Stimulated activated CD8-positive, alpha-beta memory T cell treated with anti-CD3 and anti-CD28 coated beads, Interleukin-4, amount 100 ng/mL, for 4 hours (primary cell): ENCODE measurements at places on chromosomes 4 and X.

- DNase-seq = no peak
These were observed 2.0 kb downstream of the GPC3 start for GRCh38 chrX:133983256-133983973.

GRCh38 chr4:13328591-13328990 lies 155.5 kb downstream of the RAB28 start:
- no peak for DNase-seq

DNA sequence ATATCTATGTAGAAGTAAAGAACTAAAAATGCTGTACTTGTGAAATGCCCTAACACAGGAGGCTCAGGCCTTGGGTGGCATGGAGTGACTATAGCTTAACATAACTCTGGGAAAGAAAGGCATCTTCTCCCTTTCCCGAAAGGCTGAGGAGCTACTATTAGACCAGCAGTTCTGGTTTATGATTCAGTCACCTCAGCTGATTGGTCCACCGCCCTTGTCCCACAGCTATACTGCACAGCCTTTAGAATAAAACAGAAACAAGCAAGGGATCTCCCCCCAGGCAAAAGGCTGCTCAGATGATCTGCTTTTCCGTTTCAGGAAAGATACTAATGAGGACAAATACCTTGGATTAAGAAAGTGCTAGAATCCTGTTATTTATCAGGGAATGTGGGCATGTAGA lies 171.3 kb downstream of the SNCA start:
- DNase-seq = no peak

GRCh38 chr4:46586566-46586965 lies 196.6 kb upstream of the GABRA2 start:
- no peak for DNase-seq

GRCh38 chr4:103156106-103156505 lies 42.0 kb downstream of the CENPE start:
- DNase-seq = no peak

GRCh38 chr4:183602557-183603027 lies 56.4 kb downstream of the RWDD4 start:
- DNase-seq = no peak

- DNase-seq = no peak
These were observed 14.8 kb downstream of the PJA1 start for GRCh38 chrX:69150281-69150960.

DNA sequence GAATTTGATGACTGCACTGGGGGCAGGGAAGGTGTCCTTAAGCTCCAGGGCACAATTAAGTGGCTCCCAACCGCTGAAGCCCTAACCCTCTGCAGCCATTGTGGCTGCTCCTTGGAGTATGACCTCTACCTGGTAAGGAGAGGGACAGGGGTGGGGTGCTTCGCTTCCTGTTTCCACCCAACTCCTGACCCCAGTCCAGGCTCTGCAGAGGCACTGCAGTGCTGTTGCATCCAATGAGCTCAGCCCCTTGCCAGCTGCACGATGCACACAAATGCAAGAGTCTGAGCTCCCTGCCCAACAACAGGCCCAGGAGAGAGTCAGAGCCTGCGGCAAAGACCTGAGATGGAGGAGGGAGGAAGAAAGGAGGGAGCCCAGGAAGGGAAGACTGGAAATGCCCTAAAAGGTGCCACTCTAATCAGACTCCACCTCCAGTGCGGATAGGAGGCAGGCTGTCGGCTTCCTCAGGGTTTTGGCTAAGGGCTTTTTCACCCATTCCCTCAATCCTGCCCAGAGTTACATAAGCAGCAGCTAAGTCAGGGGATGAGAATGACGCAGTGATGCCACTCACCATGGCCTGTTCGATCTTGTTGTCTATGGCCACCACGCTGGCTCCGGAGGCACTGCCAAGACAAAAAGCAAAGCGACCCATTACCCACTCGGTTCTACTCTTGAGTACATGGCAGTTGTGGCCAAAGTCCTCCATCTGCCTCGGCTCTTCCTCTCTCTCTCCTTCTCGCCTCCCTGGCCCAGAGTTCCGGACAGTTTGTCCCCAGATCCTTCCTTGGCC lies 60.1 kb downstream of the TSC22D3 start:
- no peak for DNase-seq

- no peak for DNase-seq
These were observed 456.4 kb downstream of the DACH2 start for GRCh38 chrX:86604607-86605006.

DNA sequence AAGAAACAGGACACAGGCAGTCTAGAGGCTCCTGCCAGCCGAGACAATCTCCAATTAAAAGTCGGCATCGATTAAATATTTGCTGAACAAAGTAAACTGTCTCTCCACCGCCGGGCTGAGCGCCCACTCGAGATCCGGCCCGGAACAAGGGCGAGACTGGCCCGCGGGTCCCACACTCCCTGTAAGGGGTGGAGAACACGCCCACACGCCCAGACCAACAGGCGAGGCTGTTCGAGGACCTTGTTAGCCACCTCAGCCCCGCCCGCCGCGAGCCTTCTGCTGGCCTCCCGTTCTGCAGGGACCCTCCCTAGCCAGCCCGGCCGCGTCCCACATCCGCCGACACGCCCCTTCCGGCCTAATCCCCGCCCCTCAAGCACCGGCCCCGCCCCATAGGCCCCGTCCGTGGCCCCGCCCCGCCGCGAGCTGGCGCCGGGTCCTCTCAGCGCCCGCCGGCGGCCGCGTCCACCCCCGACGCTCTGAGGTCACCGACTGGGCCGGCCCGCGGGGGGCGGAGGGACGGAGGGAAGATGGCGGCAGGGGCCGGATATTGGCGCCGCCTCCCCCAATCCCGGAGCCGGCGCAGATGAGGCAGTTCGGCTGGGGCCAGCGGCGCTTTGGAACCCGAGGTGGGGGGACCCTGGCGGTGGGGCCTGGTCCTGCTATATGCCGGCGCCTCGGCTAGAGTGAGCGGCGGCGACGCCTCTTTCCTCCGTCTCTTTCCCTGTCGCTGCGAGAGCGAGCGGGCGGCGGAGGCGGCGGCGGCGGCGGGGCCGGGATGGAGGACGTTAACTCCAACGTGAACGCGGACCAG lies at the start of gene SLAIN2:
Gene SLAIN2, plus strand, starts transcription at position 565 of the 811 bp plus-strand sequence. Its CDS starts 211 bp downstream, at position 776.
- peak; percentile 98 for DNase-seq

DNA sequence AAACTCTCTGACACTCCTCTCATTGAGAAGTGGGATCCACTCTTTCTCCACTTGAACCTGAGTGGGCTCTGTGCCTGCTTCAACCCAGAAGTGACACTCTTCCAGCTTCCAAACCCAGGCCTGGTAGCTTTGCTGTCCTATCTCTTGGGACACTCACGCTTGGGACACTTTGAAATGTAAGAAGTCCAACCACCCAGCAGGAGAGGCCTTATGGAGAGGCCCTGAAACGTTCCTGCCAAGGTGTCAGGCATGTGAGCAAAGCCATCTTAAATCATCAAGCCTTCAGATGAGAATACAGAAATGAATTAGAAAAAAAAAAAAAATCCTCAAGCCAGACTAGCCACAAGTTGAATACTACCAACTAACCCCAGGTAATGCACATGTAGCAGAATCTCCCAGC lies 30.2 kb downstream of the RBM47 start:
- DNase-seq = no peak

GRCh38 chr4:139018501-139018900 lies 2.9 kb downstream of the NOCT start:
- DNase-seq = no peak

GRCh38 chrX:21735038-21735767 lies 22.7 kb downstream of the SMPX start:
- DNase-seq = no peak

GRCh38 chrX:119237562-119237942 lies 1.5 kb downstream of the PGRMC1 start:
- no peak for DNase-seq

GRCh38 chrX:136755411-136755810 lies 25.3 kb downstream of the ARHGEF6 start:
- DNase-seq = no peak

DNA sequence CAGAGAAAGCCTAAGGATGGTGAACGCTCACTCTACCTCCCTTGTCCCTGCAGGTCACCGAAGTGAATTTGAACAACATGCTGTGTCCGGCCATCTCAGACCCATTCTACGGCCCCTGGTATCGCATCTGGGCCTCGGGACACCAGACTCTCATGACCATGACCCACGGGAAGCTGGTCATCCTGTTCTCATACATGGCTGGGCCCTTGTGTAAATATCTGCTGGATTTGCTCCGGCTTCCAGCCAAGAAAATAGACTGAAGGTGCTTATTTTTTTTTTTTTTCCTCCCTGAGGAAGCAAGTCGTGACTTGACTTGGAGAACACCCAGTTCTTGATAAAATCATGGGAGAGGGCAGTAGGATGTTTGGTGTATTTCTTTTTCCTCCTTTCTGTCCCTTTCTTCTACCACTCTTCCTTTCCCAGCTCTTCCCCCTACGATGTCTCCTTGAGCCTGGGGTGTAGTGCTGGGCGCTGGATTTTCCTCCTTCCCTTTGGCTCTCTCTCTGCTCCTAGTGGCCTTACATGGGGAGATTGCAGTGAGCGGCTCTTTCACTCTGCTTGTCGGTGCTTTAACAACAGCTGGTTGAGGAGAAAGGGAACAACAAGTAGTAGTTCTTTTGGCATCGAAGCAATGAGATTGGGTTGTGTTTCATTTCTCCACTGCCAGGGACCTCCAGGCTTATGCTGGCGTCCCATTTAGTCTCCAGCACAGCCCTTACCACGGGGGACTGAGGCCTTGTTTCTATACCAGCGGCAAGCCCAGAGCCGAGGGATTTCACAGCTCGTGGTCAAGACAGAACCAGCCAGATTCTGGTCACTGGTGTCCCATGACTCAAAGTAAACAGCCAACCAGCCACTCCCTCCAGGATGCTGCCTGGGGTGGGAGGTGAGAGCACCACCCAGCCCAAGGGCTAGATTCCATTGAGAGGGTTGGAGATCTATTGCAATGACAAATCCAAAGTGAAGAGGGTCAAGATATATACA lies 144.4 kb downstream of the AMMECR1 start:
- DNase-seq = no peak

- DNase-seq = no peak
These were observed 87.0 kb upstream of the TRPC3 start for GRCh38 chr4:122038896-122039295.

DNA sequence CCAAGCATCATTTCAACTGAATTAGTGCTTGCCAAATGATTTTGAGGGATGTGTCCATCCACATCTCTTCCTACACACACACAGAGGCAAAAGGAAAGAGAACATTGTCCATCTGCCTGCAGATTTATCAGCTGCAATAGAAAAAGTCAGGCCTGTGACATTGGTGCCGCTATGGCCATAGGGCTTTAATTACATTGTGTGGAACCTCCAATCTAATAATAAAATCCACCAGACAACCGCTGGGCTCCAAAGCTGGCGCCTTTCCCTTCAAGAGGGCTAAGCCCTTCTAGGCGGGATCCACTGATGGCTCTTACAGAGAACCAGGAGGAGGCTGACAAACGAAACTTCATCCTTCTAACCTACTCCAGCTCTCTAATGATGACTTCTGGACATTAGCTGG lies 60.6 kb downstream of the PHOX2B start:
- no peak for DNase-seq

DNA sequence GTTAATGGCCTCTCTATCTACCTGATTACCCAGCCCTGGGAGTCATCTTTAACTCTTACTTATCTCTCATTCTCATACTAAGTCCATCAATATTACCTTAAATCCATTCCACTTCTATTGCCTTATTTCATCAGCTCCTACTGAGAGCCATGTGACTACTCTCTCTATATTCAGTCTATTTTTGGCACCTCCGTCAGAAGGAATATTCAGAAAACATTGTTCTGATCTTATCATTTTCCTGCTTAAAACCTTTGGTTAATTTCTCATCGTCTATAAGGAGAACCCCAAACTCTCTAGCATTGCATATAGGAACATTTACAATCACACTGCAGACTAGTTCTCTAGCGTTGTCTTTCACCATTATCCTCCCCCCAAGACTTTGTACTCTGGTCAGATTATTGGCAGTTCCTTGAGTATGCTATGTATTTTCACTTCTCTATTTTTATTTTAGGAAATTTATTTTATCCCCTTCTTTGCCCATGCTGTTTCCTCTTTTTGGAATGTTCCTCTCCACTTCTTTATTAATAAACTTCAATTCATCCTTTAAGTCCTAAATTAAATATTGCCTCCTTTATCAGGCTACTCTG lies 13.7 kb upstream of the AMMECR1 start:
- no peak for DNase-seq

- no peak for DNase-seq
These were observed 99.2 kb upstream of the RAPGEF2 start for GRCh38 chr4:159003420-159004253.

GRCh38 chrX:9765737-9766097 lies at the start of gene GPR143:
Gene GPR143, minus strand, starts transcription at chrX:9765847. Its CDS starts 30 bp downstream, at chrX:9765817.
- DNase-seq = no peak

DNA sequence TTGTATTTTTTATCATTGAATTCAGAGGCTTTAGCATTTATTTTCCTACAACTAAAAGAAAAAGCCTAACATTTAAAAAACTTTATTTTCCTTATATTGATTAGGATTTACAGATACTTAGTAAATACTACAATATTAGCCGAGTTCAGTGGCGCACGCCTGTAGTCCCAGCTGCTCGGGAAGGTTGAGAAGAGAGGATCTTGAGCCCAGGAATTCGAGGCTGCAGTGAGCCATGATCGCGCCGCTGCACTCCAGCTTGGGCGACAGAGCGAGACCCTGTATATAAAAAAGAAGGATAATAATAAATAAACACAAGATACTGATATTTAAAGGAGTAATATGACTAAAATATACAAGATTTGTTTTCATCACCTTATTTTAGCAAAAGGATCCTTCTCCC lies 681 bp upstream of the UPF3B start:
- no peak for DNase-seq

DNA sequence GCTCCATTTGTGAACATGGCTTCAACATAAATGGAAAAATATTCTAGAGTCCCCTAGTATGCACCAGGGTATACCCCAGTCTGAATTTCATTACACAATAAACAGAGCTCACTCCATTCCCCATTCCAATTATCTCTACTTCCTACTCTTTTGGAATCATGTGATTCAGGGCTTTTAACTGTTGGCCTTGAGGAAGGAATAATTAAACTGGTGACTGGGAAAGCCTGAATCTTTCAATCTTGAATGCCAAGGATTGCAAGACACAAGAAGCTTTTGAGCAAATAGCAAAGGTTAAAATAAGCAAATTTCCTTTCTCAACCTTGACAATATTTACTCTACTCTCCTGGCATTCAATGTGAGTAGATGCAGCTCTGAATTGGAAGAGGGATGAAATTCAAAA lies 77.5 kb upstream of the INPP4B start:
- DNase-seq = no peak
